ENCODE measurements at places on chromosomes 11 and 22.
A peak's percentile ranks its signal among the peaks of the same experiment; 100 is the strongest.

DNA sequence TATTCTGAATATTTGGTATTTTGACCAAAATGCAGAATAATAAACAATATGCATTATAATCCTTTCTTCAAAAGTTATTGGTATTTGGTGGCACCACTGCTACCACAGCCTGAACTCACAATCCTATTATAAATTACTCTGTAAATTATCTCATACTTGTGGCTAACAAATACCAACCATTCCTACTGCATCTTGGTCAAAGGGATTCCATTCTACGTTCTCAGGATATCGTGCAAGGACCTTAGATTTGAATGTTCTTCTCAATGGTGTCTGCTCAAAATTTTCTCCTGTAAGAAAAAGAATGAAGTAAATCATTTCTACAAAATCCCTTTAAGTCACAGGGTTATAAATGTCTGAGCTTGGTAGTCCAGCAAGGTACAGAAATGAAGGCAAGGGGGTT is 58.7 kb downstream of the DENND5A start:
- no peak for DNase-seq

- DNase-seq = no peak
Observed at GRCh38 chr11:110857892-110858546, 145.8 kb upstream of the ARHGAP20 start.

- DNase-seq = no peak
Observed at GRCh38 chr11:114319716-114320328, 23.6 kb downstream of the NNMT start.

DNA sequence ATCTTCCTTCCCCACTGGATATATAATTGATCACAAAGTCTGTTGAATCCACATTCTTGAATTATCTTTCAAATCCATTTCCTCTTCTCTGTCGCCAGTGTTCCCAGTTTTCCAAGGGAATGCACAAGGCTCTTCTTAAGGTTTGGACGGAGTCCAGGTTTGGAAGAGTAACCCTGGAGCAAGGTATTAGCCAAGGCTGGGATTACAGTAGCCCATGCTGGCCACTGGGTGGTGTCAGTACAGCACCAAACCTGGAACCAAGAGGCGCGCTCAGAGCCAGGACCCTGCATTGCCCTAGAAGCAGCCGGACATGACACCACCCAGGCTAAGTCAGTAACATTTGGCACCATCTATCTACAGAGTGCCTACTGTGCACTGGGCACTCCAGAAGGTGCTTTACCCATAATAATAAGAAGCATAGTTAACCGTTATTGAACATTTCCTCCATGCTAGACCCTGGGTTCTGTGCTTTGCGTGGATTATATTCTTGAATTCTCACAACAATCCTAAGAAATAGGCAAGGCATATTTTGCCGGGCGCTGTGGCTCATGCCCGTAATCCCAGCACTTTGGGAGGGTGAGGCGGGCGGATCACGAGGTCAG is 48.0 kb upstream of the CLPB start:
- peak; percentile 34 for DNase-seq

GRCh38 chr11:12674571-12674935 is 332 bp downstream of the TEAD1 start:
- no peak for DNase-seq

- DNase-seq = no peak
Observed at GRCh38 chr22:47474464-47474863, 712.0 kb downstream of the TBC1D22A start.

DNA sequence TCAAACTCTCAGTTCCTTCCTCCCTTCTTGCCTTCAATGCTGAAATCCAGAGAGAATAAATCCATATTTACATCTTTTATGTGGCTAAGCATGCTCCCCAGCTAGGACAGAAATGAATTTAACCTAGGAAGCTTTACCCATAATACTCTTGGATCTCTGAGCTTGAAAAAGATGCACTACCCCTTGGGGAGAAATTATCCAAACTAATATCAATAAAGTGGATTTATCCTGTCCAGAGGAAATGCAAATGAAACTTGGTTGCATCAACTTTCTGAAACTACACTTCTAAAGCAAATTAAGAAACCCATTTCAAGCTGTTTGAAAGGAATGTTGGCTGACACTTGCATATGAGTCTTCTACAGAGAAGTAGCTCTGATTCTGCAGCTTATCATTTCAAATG is 347.9 kb downstream of the TTC28 start:
- DNase-seq = no peak

GRCh38 chr22:35552196-35552842 is 11.7 kb downstream of the RASD2 start:
- DNase-seq = no peak

DNA sequence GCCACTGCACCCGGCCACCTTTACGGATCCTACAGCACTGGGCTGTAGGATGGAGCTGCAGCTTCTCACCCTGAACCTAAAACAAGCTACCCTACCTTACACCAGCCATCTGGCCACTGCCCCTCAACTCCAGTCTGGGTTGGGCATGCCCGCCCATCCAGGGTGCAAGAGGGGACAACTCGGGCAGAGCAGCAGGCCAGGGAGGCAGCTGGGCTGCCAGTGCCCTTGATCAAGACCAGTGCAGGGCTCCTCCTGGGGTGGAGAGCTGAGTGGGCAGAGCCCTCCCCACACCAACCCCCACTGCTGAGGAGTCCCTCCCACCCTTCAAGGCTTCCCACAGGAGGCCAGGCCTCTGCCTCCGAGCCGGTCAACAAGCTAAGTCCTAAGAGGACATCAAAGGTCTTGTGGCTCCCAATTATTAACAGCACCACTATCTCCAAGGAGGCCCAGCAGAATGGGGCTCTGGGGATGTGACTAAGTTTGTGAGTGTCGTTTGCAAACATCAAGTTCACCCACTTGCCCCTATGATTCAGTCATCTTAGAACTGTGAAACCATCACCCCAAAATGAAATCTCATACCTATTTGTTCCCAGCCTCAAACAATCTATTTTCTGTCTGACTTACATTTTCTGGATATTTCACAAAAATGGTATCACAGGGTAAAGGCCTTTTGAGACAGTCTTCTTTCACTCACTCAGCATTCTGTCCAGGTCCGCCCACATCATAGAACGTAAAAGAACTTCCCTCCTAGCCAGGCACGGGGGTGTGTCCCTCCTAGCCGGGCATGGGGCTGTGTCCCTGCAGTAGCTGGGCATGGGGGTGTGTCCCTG is 11.0 kb downstream of the GATD1 start:
- DNase-seq = no peak

DNA sequence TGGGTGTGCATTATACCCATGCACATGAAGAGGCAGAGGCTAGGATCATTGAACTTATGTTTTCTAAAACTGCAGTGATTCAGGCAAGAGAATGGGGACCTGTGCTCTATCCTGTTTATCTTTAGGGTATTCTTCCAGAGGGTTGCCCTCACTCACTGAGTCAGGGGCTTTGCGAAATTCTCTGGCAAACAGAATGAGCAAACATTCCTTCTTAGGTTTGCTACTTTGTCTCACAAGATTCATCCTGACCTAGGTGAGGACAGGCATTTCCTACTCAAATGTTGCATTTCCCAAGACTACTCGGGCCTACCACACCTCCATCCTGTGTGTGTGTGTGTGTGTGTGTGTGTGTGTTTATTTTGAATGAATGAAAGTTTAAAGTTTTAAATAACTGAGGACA is 2.7 kb upstream of the EIF3M start:
- no peak for DNase-seq

DNA sequence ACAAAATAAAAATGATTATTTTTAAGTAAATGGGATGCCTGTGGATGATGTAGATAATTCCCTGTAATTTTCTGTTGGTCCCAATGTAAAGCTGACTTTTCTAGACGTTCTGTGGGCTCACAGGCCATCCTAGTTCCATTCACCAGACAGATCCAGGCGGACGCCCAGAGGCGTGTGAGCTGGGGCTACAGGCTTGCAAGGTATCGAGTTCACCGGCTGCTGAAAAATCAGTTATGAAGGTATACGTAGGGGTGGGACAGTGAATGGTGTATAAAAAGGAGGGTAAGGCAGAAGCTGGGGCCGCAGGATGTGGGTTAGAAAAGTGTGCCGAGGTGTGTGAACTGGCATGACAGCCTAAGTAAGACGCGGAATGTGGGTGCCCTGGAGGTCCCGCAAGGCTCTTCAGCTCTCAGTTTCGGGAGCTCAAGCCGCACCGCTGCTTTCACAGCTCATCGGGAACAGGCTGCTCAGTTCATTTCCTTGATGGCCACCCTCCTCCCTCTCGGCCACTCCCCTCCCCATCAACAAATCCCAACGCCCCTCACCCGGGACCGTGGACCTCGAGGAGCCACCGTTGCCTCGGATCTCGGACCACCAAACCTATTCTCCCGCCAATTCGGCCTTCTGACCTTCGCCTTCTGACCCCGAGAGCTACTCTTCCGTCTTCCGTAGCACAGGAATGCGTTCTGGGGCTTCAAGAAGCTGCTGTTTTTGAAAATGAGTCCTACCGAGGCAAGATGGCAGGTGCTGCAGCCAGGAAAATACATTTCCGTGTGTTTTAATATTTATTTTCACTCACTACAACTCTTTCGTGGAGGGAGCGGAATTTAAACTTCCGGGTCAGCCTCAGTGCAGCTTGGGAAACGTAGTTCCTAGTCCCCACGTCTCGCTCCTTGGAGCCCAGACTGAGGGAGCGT is at the start of gene XNDC1N:
TSS of gene XNDC1N (minus strand) at position 775 of the 917 bp plus-strand sequence. CDS start 5,241 bp downstream, outside the sequence.
- peak; percentile 84 for DNase-seq

DNA sequence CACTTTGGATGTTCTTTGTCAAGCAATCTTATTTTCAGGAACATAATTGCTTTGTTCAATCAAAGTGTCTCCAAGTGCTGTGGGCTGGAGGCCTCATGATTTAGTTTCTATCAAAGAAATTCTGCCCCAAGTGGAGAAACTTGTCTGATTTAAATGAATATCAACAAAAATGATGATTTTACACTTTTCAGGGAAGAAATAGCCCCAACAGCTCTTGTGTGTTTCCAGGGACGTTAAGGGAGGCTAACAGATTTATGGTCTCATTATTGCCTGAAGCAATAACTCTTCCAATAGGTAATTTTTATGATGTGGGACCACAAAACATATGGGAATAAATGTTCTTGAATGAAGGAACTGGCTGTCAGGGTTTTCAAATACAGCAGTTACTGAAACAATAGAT is 699.1 kb downstream of the FAM181B start:
- DNase-seq = no peak

DNA sequence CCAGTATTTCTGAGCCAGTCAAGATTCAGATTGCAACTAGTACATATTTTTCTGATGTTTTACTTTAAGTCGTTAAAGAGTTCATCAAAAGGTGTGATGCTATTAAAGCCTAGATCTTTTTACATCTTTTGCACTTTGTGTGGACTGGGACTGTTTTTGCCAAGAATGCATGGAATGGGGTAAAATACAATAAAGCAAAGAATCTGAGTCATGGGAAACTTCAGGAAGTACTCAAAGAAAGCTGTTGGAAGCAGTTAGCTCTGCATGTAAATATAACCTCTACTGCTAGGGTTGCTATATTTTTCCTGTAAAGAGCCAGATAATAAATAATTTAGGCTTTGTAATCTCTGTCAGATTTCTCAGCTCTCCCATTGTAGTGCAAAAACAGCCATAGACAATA is 20.9 kb downstream of the ATXN10 start:
- no peak for DNase-seq

GRCh38 chr11:62682518-62682917 is 3.6 kb upstream of the UBXN1 start:
- DNase-seq = no peak

- DNase-seq = no peak
Observed at GRCh38 chr11:83392556-83392955, 106.4 kb upstream of the CCDC90B start.

- DNase-seq = peak; percentile 47
Observed at GRCh38 chr22:49934160-49934890, 15.9 kb downstream of the CRELD2 start.

- peak; percentile 75 for DNase-seq
Observed at GRCh38 chr22:37276776-37277175, 5.5 kb upstream of the CYTH4 start.

- peak; percentile 23 for DNase-seq
Observed at GRCh38 chr11:76672431-76673175, 2.1 kb upstream of the LRRC32 start.
